Stomach (tissue), 19 donors: ENCODE measurements at places on chromosomes 6 and 20. TPM values are rescaled to one million over a fixed set of nuclear protein-coding genes. Genes with fewer than 3 reads are reported as not detected.

Gene INSM1
- not detected for total RNA-seq

Gene IL17A
- total RNA-seq: not detected

Gene SLC22A7
- total RNA-seq: not detected

Gene CSE1L
- total RNA-seq: 64.8 TPM

Gene DSP
- total RNA-seq: 58.9 TPM

- no peaks in the 10 kb centered on the region for H3K4me1 ChIP-seq
- H3K27ac ChIP-seq: no peak overlapping the region
- DNase-seq: no peak
- H3K4me3 ChIP-seq: no peak overlapping the region
These were observed 56.9 kb downstream of the LY86 start for GRCh38 chr6:6645261-6645917.

DNA sequence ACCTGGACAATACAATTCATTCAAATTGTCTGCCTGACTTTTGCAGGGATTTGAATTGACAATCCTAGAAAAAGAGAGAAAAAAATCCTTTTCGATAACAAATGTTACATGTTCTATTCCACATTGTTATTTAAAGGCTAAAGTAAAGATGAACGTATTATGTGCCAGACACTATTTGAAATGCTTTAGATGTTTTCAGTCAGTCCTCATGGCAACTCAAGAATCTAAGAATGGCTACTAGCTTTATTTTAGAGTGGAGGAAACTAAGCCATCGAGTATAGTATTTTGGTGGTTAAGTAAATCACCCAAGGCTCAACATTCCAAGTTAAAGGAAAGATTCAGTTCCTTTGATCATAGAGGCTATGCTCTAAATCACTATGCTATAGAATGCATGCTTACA lies 558.6 kb upstream of the MAN1A1 start:
- no peaks in the 10 kb centered on the region for H3K27me3 ChIP-seq
- H3K27ac ChIP-seq: no peak overlapping the region
- H3K4me1 ChIP-seq: no peaks in the 10 kb centered on the region
- no peak for DNase-seq
- no peak overlapping the region for H3K4me3 ChIP-seq

DNA sequence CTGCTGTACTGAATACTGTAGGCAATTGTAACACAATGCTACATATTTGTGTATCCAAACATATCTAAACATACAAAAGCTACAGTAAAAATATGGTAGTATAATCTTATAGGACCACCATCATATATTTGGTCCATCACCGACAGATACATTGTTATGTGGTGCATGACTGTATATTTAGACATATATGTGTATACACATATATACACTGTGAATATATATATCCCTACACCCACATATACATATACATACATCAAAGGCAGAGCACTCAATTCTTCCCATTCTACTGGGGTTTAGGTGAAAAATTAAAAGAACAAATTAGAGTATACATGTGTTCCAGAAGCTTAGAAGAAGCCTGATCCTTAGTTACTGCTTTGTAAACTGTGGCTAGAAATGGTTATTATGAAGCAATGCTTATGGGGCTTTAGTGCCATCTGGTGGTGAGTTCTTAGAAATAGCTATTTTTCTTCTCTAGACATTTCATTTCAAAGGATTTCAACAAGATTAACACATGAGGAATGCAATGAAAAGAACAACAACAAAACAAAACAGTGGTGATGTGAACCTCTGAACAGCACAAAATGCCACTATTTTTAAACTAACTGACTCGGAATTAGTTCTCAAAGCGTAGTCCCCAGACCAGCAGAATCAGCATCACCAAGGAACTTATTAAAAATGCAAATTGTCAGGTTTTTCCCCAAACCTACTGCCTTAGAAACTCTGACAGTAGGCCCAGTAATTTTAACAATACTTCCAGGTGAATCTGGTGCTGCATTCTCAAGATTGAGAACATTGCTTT lies 38.0 kb downstream of the PKHD1 start:
- DNase-seq: no peak
- no peaks in the 10 kb centered on the region for H3K4me1 ChIP-seq
- no peaks in the 10 kb centered on the region for H3K36me3 ChIP-seq
- no peak overlapping the region for H3K4me3 ChIP-seq
- H3K27me3 ChIP-seq: no peaks in the 10 kb centered on the region

- no peak overlapping the region for H3K4me3 ChIP-seq
- no peaks in the 10 kb centered on the region for H3K27me3 ChIP-seq
These were observed 88.3 kb upstream of the CCDC28A start for GRCh38 chr6:138685257-138685656.

GRCh38 chr6:301526-301925 lies 9.2 kb downstream of the DUSP22 start:
- H3K27ac ChIP-seq: no peak overlapping the region
- H3K4me1 ChIP-seq: peaks cover 54% of the 10 kb centered on the region
- no peaks in the 10 kb centered on the region for H3K27me3 ChIP-seq
- DNase-seq: no peak
- H3K36me3 ChIP-seq: peaks cover 3% of the 10 kb centered on the region

DNA sequence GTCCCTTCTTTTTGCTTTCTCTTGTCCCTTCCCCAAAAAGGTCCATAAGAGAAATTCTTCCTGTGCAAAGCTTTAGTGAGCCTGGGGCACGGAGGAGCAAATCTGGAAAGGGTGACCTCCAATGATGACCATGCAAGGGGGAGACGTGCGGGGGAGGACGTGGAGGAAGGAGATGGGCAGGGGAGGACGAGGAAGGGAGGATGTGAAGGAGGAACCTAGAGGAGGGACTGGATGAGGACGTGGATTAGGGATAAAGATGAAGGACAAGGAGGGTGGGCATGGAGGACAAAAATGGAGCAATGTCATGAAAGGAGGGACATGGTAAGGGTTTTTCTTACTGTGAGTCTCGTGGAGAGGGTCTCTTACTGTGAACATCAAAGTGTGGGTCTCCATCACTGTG lies 139.5 kb downstream of the ERMARD start:
- H3K27me3 ChIP-seq: no peaks in the 10 kb centered on the region
- no peak overlapping the region for H3K4me3 ChIP-seq
- no peak for DNase-seq
- no peak overlapping the region for H3K27ac ChIP-seq
- H3K4me1 ChIP-seq: no peaks in the 10 kb centered on the region

- H3K36me3 ChIP-seq: no peaks in the 10 kb centered on the region
- H3K27me3 ChIP-seq: no peaks in the 10 kb centered on the region
- H3K4me3 ChIP-seq: no peak overlapping the region
- no peak for DNase-seq
- H3K27ac ChIP-seq: no peak overlapping the region
- peaks cover 11% of the 10 kb centered on the region for H3K4me1 ChIP-seq
These were observed 60.8 kb downstream of the SLC16A10 start for GRCh38 chr6:111148110-111148509.

DNA sequence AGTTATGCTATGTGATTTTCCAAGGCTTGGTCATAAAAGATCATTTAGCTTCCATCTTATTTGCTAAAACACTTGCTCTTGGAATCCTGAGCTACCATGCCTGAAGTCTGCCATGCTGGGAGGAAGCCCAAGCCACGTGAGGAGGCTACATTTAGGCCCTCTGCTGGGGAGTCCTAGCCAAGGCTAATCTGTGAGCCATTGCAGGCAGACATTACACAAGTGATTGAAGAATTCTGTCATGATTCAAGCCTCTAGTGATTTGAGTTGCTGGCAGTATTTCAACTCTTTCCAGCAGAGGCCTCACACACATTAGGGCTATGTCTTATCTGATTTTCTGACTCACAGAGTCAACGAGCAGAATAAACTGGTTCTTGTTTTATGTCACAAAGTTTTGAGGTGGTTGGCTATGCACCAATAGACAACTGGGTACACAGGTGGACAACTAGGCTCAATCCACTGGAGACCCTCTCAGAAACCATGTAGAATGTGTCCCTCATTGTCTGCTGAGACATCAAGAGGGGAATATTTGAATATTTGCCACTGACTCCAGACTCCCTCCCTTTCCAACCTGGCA lies 227.2 kb upstream of the SULF2 start:
- no peaks in the 10 kb centered on the region for H3K36me3 ChIP-seq
- no peak overlapping the region for H3K4me3 ChIP-seq
- no peak overlapping the region for H3K27ac ChIP-seq
- no peak for DNase-seq
- H3K27me3 ChIP-seq: no peaks in the 10 kb centered on the region
- no peaks in the 10 kb centered on the region for H3K4me1 ChIP-seq
